ENCODE measurements at places on chromosomes 2 and 18.

GRCh38 chr2:54560146-54560881, 104.2 kb downstream of the SPTBN1 start:
- DNase-seq, result peak; percentile 67

DNA sequence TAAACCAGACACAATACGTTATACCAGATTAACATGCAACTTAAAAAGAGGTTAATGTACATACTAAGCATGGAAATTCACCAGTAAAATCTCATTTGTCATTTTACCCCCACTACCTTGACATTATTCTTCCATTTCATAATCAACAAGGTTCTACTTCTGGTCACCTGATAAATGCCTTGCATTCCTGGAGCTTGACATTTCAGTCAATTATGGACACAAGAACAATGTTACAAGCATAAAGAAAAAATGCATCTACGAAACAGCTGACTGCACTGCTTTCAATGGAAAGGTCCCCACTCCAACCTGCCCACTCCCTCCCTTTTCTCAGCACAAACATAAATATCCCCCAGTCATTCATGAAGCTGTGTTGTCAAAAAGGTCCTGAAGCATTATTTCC, 31.4 kb downstream of the ARL5A start:
- DNase-seq, result no peak

DNA sequence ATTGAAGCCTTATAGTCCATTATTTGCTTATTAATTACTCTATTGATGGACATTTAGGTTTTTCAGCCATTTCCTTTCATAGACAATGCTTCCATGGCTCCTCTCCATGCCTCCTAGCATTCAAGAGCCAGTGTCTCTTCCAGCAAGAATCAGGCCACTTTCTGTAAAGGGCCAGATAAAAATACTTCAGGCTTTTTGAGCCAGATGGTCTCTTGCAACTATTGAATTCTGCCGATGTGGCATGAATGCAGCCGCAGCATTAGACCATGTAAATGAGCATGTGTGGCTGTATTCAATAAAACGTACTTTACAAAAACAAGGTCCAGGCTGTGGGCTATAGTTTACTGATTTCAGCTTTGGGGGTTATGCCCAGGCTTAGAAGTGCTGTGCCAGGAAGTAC, 38.5 kb downstream of the TRAF3IP1 start:
- no peak for DNase-seq

DNA sequence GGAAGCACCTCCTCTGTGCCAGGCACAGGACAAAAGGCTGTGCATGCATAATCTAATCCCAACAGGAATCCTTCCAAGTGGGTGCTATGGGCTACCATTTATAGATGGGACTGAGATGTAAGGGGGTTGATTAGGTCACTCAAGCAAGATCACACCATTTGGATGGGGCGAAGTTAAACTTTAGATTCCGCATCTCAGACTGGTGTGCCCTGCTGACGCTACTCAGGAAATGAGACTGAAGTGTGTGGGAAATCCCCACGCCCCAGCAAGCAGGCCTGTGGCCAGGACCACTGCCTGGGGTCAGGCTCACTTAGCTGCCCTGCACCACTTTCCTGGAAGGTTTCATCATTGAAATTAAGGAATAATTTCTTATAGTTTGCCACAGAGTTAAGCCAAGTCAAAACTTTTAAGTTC, 70.5 kb upstream of the PPP1CB start:
- DNase-seq, result peak; percentile 89

DNA sequence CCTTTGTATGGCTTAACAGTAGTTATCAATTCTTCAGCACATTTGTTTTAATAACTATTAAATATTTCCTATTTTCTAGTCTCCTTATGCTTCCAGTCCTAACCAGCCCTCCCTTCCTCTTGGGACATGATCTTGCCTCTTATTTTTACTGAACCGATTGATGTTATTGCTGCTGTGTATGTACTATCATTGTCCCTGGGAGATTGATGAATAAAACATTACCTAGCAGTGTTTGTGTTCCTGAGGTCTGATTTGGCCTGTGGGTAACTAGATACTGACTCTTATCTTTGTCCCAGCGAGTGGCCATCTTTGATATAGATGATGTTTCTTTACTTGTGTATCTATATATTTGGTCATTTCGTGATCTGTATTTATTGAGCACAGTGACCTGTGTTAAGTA, 192.9 kb downstream of the BABAM2 start:
- DNase-seq, result no peak

DNA sequence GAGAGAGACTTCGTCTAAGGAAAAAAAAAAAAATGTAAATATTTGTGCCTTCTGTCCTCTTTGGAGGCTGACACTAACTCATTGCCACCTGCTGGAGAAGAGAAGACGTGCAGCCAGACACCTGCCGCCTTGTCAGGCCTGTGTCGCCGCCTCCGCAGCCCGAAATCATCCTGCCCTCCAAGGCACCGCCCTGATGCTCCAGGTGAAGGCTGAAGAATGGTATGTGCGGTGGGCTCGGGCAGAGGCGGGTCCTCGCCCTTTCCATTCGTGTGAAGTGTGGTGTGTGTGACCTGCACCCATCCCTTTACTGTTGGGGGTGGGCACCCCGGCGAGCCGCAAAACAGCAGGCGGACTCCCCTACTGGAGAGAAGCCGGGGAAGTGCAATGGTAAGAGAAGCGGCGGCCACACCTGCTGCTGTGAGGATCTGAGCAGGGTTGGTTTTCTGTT, 60.4 kb downstream of the FAM161A start:
- peak; percentile 88 for DNase-seq

- DNase-seq, result no peak
These were observed 1.9 kb downstream of the MAP4K3 start for GRCh38 chr2:39435234-39435633.

DNA sequence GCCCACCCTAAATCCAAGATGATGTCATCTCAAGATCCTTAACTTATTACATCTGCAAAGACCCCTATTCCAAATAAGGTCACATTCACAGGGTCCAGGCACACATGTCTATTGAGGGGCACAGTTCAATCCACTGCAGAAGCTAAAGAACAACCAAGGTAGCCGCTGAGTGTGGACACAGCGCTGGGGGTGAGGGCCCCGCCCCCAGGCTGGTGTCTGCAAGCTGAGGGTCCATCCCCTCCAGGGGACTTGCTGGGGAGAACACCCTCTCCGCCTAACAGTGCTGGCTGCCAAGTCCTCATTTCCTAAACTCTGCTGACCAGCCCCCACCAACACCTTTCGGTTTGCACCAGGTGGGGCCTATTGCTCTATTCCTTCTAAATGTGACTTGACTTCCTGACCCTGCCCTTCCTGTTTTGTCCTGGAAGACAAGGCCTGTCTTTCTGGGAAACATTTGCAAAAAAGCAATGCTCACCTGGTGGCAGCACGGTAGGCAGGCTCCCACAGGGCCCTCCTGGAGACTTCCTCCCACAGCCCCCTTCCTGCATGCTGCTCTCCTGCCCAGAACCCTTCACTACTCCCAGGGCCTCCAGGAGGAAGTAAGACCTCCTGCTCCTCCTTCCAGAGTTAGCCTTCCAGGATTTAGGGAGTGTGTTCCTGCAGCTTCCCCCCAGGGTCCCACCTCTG, 24.4 kb upstream of the TEX44 start:
- no peak for DNase-seq

DNA sequence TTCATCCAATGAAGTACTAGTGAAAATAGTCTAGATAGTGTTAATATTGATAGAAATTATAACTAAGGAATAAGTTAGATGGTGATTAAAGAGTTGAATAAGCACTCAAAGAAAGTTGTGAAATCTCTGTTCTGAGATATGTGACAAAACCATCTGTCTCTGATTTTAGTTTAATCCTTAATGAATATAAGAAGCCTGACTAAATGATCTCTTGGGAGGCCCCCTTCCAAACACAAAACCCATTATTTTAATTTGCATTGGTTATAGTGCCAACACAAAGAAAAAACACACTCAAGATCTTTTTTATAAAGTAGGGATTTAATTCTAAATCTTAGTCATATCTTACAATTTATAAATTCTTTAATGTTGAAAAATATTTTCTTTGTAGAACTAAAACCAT, 34.0 kb downstream of the SCN2A start:
- no peak for DNase-seq

Data from activated effector memory CD4-positive, alpha-beta T cell treated with anti-CD3 and anti-CD28 coated beads, Interleukin-2, amount 50 U/mL, for 16 hours (primary cell).